COR-L47 (cell line): ENCODE measurements at places on chromosomes 12 and 14.

- no peak for DNase-seq
Measured at GRCh38 chr14:79834868-79835267, 376.4 kb downstream of the DIO2 start.

DNA sequence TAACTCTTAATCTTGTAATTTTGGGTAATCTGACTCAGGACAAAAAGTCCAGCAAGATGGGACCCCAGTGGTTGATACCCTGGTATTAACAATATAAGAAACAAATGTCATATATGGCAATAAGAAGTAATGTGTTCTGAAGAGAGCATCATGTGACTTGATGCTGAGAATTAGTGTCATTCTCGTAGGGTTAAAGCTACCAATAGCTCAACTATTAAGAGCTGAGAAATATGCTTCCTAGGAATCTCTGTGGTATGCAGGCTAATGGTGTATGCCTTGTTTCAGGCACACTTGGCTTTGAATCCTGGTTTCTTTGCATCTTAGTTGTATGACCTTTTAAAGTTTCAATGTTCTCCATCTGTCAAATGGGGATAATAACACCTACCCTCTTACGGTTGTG is 9.1 kb downstream of the MYRFL start:
- no peak for DNase-seq

GRCh38 chr12:108400481-108400880 is 61.4 kb upstream of the CMKLR1 start:
- no peak for DNase-seq

- DNase-seq: no peak
Measured at GRCh38 chr12:15829949-15830348, 40.8 kb upstream of the EPS8 start.

DNA sequence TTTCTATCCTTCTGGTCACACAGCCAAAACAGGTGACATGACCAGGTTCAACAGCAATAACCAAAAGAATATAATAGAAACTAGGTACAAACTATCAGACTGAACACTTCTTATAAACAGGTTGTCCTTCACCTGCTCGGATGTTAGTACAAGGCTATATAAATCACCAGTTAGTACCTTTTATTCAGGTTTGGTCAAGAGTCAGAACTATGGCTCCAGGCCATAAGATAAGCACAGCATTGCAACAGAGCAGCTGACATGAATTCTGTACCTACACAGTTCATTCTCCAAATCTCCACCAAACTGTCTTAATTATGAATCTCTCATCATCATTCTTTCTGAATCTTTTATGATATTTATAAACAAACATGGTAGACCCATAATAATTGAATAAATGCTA is 123.9 kb downstream of the DIO2 start:
- no peak for DNase-seq

DNA sequence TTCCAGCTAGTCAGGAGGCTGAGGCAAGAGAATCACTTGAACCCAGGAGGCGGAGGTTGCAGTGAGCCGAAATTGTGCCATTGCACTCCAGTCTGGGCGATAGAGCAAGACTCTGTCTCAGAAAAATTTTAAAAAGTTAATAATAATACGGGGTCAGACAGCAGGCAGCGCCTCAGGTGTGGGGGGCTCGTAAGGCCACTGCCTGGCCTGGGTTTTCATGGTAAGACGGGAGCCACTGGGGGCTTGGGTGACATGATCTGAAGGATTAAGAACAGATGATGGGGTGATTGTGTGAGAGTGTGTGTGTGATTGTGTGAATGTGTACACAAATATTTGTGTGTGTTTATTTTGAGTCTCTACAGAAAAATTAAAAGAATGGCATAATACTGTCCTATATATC is 23.6 kb downstream of the BCL7A start:
- DNase-seq: no peak

- DNase-seq: no peak
Measured at GRCh38 chr12:88247241-88247643, 105.1 kb downstream of the TMTC3 start.

DNA sequence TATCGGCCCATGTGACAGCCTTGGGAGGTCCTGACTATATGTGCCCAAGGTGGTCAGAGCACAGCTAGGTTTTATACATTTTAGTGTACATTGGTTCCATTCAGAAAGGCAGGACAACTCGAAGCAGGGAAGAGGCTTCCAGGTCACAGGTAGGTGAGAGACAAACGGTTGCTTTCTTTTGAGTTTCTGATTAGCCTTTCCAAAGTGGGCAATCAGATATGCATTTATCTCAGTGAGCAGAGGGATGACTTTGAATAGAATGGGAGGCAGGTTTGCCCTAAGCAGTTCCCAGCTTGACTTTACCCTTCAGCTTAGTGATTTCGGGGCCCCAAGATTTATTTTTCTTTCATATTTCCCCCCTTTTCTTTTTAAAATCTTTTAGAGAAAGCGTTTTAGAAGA is 87.6 kb upstream of the PPP2R5C start:
- DNase-seq: no peak

DNA sequence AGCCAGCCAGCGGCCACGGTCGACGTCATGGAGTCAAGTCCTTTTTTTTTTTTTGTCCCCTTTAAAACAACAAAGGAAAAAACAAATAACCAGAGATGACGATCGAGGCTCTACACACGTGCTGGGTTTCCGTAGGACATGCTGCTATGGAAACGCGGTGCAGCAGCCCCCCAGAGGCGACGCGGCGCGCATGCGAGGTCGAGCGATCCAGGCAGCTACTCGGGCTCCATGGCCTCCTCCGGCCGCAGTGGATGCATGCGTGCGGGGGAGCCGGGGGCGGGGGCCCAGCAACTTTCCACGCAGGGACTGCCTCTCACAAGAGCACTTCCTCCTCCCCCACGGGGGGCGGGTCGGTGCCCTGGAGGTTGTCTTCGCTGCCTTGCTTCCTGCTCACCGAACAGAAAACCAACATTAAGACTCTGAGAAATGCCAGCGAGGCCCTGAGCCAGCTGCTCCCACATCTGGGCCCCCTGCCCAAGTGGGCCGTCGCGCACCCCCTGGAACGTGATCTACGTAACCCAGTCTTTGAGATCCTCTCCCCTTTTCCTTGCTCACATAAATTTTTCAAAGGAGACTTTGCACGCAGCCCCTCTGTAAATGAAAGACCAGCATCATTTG is 30.7 kb downstream of the P2RX4 start:
- no peak for DNase-seq

DNA sequence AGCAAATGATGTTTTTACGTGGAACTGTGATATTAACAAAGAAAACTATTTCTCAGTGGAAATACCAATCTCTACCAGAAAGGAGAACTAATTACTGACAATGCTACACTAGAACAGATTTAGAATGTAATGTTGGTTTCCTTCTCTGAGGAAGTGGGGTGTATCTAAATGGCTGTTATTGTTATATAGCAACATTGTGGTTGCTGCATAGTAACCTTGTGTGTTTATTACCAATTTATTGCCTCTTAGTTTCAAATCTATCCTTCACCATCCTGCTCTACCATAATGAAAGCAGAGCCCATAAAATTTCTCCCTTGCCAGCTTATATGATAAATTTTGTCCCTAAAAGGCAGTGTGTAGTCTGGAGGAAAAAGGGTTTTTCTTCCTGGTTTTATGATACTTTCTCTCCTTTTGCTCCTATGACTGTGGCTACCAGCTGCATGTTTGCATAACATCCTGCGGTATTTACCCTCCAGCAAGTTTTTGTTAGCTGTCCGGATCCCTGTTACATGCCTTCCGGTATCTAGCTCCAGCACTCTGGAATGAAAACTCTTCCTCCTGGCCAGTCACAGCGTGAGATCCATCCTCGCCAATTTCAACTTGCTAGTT is 5.7 kb upstream of the KLRK1 start:
- DNase-seq: no peak

DNA sequence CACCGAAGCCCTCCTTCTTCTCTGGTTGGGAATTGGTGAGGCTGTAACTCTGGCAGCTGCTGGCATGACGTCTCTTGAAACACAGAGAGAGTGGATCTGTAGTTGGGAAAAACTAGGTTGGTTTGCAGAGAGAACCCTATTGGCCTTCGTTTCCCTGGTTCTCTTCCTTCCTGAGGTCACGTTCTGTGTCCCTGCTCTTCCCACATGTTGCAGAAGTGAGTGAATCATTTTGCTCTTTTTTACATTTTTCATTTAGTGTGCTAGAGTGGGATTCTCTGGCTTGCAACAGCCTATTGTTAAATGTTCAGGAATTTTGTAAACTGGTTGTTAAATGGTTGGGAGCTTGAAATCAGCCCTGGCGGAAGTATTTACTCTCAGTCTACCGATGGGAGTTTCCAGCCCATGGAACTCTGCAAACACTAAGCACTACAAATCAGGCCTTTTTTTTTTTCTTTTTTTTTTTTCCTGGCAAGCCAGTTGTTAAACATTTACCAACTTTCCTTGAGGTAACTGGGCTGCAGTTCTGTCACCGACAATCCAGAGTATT is 26.8 kb upstream of the CKAP4 start:
- no peak for DNase-seq

DNA sequence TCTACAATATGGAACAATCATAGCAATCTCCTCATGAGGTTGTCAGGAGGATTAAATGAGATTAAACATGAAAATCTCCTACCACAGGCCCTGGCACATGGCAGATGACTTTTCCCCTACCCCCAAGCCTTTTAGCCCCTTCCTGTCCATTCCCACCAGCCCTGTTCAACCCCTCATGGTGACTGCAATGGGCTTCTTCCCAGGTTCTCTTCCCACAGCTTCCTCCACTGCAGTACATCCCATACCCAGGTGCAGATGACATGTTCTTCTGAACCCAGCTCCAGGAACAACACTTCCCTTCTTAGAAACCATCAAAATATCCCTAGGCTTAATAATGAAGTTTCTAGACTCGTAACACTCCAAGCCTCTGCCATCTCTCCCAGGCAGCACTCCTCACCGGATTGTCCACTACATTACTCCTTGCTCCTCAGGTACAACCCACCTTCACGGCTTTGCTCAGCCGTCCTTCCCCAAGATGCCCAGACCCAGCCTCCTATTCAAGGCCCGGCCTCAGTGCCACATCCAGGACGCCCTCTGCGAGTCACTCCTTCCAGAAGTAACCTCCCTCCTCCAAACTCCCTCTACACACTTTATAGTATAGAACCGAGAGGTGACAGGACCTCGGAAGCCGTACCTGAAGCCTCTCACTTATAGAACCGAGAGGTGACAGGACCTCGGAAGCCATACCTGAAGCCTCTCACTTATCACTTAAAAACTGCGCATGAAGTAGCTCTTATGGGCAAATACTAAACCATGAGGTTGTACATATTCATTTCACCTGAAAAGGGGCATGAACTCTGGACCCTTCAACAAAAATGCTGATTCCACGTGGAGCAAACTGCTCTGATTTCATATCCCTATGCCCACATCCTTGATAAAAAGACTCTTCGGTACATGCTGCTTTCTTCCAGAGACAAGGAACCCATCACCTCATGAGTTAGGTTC is 1.5 kb downstream of the CRACR2A start:
- no peak for DNase-seq

GRCh38 chr12:101924618-101925017 is 47.2 kb downstream of the DRAM1 start:
- no peak for DNase-seq

GRCh38 chr12:107393043-107393717 is 292.4 kb upstream of the PWP1 start:
- DNase-seq: no peak

DNA sequence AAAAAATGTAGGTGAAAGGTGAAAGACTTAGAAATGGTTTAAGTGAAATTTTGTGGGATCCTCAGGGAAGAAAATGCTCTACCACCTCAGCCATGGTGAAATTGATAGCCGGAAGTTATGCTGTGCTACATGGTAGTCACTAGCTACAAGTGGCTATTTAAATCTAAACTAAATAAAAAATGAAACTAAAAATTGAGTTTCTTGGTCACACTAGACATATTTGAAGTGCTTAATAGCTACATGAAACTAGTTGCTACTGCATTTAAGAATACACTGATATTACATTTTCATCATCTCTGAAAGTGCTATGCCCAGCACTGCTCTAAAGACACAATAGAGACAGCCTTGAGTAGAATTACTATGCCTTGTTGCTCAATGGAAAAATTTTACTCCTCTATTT is 10.3 kb upstream of the SLCO1B3 start:
- no peak for DNase-seq

DNA sequence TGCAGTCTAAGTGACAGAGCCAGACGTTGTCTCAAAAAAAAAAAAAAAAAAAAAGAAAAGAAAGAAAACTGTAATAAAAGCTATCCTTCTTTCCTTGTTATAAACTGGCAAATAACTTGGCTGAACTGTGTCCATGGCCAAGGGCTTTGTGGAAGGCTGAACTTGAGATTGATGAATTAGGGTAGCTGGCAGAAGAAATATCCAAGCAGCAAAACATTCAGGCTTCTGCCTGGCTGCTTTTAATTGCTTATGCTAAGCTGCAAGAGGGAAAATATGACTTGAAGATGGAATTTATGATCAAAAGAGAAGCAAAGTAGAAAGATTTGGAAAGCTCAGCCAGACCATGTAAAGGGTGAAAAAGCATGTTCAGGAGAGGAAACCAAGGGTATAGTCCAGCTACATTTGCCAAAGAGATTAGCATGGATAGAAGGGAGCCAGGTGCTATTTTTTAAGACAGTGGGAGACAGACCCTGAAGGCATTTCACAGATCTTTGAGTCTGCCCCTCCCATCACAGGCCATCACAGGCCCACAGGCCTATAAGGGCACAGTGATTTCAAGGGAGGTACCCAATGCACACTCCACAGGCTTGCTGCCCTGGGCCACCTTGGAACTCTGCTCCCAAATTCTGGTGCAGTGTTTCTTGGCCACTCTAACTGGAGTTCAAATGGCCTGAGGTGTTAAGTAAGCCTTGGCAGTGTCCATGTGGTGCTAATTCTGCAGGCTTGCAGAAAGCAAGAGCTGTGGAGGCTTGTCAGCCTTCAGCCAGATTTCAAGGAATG is 226.0 kb downstream of the AEBP2 start:
- no peak for DNase-seq

DNA sequence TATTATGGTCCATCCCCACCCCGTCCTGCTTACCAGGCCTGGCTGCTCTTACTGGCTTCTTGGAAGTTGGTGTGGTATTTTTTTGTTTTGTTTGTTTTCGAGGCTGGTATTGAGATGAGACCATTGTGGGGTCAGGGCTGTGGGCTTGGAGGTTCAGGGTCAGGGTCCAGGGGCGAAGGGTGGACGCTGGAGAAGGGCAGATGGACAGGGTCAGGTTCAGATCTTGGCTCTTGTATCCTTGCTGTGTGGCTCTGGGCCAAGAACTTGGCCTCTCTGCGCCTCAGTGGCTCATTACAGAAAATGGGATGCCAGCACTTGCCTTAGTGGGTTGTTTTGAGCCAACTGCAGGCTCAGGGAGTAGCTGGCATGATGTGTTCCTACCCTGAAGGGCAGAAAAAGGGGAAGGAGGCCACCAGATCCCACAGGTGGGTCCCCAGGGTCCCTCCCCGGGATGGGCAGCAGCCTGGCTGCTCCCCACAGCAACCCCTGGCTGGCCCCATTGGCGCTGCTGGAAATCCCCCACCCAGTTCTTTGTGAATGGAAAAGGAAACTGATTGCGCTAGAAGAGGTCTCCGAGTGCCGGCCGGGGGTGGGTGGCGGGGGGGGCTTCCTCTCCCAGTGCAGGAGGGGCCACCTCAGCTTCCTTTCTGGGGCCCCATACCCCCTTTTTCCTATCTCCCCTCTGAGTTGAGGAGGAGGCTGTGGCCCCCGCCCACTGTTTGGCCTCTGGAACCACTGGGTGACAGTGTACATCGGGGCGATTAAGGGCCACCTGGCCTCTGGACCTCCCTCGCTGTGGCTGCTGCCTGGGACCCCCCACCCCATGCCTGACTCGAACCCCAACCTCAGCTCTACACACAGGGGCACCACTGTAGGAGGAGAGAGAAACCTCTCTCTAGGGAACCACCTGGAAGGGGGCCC is 25.0 kb downstream of the SH2B3 start:
- no peak for DNase-seq
